Activated T-cell treated with anti-CD3 and anti-CD28 coated beads, Interleukin-2, amount 50 U/mL, for 4 hours (primary cell): ENCODE measurements at places on chromosomes 4 and X.

DNA sequence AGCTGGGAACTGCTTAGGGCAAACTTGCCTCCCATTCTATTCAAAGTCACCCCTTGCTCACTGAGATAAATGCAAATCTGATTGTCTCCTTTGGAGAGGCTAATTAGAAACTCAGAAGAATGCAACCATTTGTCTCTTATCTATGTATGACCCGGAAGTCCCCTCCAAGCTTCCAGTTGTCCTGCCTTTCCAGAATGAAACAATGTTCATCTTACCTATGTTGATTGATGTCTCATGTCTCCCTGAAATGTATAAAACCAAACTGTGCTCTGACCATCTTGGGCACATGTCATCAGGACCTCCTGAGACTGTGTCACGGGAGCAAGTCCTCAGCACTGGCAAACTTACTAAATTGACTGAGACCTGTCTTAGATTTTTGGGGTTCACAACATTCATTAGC is 37.1 kb upstream of the TMPRSS11E start:
- DNase-seq, result no peak

GRCh38 chr4:89469930-89470375 is 162.4 kb upstream of the GPRIN3 start:
- no peak for DNase-seq

DNA sequence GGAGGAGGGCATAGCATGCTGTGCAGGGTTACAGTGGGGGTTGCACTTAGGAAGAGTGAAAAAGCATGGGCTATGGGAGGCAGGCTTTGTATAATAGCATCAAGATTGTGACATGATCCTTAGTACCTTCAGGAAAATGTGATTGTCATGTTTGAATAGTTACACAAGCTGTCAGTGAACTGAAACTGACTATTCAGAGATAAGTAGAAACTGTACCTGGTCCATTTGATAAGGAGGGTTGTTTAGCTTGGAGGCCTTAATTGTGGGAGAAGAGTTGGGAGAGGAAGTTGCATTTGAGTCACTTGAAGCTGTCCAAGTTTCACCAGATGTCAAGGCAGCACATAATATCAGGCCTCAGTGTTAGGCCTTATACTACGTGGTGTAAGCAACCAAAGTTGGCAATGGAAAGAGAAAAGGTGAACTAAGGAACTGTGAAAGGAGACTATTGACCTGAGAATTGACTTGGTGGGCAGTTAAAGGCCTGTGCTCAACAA is 85.0 kb downstream of the TEX13C start:
- no peak for DNase-seq

DNA sequence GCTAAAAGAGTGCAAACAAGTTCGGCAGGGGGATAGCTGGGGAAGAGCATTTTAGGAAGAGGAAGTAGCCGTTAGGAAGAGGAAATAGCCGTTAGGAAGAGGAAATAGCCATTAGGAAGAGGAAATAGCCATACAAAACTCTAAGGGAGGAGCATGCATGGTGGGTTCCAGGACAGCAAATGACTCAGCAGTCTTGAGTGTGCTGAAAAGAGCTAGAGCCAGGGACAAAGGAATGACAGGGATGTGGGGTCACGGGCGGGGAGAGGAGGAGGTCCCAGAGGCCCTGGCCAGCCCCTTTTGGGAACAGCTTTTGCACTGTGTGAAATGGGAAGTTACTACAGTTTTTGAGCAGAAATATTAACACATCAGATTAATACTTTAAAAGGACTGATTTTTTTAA is 882.6 kb downstream of the TRIML1 start:
- no peak for DNase-seq

DNA sequence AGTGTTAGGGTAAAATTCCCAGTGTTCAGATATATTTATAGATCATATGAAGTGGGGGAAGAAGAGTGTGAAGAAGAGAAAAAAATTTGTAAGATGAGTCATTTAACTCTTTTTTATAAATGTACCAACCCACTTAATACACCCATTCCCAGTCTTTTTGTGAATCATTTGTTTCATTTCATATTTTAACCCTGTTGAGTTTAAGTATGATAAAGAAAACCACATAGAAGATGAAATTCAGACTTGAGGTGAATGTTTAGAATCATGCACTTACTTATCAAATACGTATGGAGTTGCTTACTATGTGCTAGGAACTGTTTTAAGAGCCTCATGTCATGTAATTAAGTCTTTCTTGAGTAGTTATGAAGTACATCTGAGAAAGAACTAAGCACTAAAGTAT is 56.6 kb upstream of the DAPP1 start:
- DNase-seq, result no peak

GRCh38 chr4:16717266-16717970 is 181.0 kb downstream of the LDB2 start:
- DNase-seq, result no peak

GRCh38 chr4:179097741-179098140 is 1655.5 kb upstream of the AGA start:
- DNase-seq, result no peak
